ENCODE measurements at places on chromosomes 7 and 10.

- DNase-seq = peak; percentile 27
Observed at GRCh38 chr10:132450466-132450824, 53.4 kb downstream of the PWWP2B start.

DNA sequence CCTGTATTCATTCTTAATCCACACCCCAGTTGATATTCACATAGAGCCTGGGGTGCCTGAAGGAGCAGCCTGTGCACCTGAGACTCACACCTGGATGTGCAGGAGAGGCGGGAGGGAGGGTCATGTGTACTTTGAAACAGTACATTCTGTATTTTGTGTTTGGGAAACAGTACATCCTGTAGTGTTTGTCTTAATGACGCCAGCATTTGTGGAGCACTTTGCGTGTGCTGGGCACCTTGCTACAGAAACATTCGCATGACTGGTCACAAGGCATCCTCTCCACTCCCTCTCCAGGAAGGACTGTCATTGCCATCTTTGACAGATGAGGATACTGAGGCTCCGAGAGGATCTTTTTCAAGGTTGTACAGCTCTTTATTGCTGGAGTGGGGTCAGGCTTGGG is 132.1 kb downstream of the TACC2 start:
- no peak for DNase-seq

GRCh38 chr10:49280001-49280408 is 19.0 kb upstream of the C10orf71 start:
- DNase-seq = peak; percentile 44

GRCh38 chr10:30111340-30112022 is 52.1 kb upstream of the JCAD start:
- no peak for DNase-seq

GRCh38 chr7:46999866-47000265 is 582.0 kb downstream of the TNS3 start:
- no peak for DNase-seq

GRCh38 chr10:78331391-78331922 is 297.8 kb downstream of the RPS24 start:
- DNase-seq = no peak

DNA sequence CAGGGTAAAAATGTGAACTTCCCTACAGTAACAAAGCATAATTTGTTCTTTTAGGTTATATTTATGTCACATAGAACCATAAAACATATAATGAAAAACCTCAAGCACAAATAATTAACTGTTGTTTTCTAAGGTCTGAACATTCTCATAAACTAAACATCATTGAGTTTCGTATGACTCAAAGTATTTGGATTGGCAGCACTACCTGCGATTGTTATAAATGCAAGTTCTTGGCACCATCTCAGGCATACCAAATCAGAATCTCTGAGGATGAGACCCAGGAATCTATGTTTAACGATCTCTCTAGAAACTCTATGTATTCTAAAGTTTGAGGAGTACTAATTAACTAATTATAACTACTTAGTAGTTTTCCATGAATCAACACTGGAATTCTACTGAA is 22.5 kb downstream of the ORC5 start:
- DNase-seq = no peak

DNA sequence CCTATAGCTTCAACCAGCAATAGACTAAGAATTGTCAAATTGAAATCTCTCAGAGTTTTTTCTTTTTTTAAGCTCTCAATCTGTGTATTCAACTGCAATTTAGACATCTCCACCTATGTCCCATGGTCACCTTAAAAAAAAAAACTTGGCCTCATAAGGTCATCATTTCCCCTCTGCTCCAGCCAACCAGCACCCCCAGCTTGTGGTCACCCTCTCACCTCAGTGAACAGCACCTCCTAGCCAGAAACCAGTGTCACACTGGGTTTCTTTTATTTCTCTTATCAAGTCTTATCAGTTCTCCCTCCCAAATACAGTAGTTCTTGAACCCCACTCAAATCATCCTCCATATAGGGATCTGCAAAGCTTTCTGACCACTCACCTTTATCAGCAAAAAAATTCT is 4.0 kb downstream of the ITGB1 start:
- DNase-seq = no peak

GRCh38 chr7:3892157-3892556 is 591.1 kb downstream of the SDK1 start:
- no peak for DNase-seq

DNA sequence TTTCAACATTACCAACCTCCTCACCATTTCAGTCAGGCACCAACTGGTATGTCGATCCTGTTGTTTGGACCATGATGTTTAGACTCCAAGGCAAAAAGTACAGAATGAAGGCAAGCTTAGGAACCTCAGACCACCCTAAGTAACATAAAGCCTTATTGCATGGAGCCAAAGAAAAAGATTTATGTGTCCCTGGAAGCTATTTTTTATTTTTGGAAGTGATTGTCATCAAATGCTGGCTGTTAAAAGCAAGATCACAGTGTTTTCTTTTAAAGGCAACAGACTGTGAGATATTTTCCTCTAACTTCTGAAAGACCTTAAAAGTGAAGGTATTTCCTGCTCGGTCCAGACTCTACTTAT is 8.2 kb downstream of the ASB15 start:
- DNase-seq = no peak

- DNase-seq = no peak
Observed at GRCh38 chr7:90900628-90901356, 304.7 kb downstream of the CDK14 start.

- no peak for DNase-seq
Observed at GRCh38 chr7:76364198-76364584, 5.4 kb upstream of the YWHAG start.

GRCh38 chr7:150326657-150327268 is 3.4 kb upstream of the ACTR3C start:
- DNase-seq = no peak

GRCh38 chr10:124829447-124830115 is 28.0 kb downstream of the ABRAXAS2 start:
- DNase-seq = no peak

- DNase-seq = no peak
Observed at GRCh38 chr7:27185854-27186667, 1.0 kb upstream of the HOXA11 start.

DNA sequence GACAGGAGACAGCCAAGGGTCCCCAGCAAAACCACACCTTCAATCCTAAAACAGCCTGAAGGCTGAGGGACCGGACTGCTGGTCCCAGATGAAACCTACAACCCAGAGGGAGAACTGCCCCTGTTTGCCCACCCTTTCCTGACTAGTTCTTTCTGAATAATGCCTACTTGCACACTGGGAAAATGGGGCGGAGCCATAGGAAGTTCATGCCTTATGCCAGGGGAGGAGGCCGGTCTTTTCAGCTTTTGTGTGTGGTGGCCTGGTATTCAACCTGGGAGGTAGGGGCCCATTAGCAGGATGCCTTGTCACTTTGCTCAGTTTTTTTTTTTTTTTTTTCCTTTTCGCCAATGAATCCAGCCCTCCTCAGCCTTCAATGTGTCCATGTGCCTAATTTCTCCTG is 20.7 kb downstream of the TOMM7 start:
- DNase-seq = no peak

- DNase-seq = no peak
Observed at GRCh38 chr7:1010226-1010625, 27.2 kb downstream of the CYP2W1 start.

GRCh38 chr7:134699899-134700298 is 53.2 kb downstream of the BPGM start:
- no peak for DNase-seq

DNA sequence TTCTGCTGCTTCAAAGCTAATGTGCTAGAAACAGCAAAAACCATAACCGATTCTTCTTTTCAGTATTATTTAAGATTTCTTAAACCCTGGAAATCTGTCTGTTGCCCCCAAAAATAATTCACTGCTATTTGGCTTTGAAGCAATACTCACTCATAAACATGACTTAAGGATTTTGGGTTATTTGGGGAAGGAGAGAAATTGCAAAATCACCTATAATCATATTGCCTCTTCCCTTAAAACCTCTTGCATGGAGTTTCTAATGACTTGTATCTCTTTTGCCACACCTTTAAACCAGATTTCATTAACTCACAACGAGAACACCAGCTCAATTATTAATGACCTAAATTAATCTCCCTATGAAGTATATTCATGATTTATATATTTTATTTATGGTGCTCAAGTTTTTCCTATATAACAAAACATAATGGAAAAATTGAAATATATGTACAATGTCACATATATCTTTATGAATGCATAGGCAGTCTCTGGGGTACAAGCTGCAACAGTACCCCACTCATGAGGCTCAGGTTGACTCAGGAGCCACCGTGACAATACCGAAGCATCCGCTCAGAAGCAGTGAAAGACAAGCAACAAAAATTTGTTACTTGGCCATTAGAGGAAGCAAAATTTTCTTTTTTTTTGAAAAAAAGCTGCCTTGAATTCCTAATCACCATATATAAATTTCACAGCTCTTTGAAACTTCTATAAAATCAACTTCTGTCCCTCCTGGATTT is 3.0 kb downstream of the NAMPT start:
- DNase-seq = peak; percentile 36

DNA sequence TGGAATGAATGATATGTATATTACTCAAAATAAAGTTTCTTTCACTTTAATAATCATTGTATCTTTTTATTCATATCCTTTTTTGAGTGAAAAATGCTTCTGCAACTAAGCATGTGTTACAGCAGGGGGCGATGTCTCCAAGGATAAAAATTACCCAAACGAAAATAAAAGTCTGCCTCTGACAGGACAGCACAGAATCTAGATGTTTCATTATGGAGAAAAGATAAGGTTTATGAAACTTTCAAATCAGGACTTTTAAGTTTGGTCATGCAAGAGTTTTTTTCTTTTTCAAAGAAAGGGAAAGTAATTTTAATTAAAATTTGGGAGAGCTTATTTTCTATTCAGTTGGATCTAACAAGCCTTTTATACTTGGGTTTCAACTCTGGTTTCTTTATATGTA is 48.4 kb downstream of the TES start:
- DNase-seq = peak; percentile 44

- DNase-seq = no peak
Observed at GRCh38 chr10:672992-673391, 16.5 kb downstream of the DIP2C start.

DNA sequence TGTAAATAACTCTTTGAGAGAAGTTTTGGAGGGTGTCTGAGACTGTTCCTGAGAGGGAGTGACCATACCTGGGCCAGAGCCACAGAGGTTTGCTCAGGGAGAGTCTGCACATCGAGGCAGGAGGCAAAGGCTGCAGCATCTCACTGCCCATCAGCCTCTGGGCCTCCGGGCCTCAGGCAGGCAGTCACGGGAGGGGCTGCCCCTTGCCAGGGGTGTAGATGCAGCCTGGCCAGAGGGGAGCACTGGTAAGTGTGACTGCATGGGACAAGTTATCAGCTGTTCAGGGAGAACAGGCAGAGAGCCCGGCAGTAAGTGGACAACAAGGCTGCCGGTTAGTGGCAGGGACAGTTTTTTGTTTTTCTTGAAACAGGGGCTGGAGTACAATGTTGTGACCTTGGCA is 55.9 kb downstream of the ZNF467 start:
- no peak for DNase-seq

DNA sequence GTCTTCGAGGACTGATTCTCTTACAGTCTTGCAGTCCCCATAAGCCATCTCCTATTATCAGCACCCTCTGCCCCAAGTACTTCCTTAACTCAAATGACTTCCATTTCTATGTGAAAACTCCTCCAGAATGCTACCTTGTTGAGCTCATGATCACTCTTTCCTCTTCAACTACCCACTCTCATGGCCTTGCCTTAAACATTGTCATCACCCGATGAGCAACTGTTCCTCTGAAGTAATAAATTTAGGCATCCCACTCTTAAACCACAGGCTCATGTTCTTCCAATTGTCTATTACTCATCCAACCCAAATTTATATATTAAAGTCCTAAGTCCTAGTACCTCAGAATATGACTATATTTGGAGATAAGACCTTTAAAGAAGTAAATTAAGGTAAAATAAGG is 152.9 kb downstream of the C1GALT1 start:
- no peak for DNase-seq

GRCh38 chr10:107546986-107547385 is 382.5 kb upstream of the SORCS1 start:
- DNase-seq = no peak

DNA sequence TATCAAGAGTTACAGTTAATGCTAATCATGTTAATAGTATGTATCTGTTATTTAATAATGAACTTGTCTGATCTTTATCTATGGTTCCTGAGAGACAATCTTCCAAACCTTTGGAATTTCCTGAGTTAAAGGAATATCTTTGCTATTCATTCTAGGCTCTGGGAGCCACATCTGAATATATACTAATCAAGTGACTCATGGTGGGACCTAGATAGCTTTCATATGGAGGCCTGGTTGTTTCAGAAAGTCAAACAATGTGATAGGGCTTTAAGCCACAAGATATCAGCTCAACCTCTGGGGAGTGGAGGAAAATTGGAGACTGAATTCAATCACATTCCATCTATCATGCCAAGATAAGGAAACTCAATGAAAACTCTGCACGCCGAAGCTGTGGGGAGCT is 746.4 kb downstream of the TNS3 start:
- DNase-seq = no peak

GRCh38 chr10:125707541-125708468 is 11.7 kb upstream of the EDRF1 start:
- no peak for DNase-seq

DNA sequence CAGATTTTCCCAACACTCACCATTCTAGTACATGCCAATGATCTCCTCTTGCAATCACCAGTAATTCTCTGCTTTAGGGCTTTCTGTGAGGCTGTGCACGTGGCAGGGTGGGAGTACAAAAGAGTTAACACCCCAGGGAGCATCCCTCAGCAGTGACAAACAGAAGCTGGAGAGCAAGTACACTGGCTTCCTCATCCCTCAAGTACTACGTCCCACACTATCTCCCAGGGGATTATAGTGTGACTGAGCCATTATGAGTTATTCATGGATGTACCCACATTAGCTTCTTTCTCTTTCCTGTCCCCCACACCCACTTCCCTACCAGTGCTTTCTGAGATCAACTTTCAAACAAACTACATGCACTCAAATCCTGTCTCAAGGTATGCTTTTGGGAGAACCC is 1216.5 kb upstream of the AUTS2 start:
- DNase-seq = no peak

GRCh38 chr10:1229574-1229973 is 173.4 kb downstream of the WDR37 start:
- no peak for DNase-seq

DNA sequence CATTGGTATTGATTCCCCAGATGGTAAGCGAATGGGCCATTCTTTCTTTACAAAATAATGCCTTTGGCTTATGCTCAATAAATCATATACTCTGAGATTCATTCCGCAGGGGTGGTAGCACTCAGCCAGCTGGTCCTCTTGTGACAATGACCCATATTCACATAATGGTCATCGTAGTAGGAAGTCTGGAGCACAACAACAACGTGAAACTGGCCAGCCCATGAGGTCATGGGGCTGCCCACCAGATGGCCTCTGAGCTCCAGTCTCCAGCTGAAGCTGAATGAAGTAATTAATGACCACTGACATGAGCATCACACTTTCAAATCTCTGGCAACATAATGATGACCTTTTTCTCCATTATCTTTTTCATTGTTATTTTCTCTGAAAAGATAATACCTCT is 42.3 kb upstream of the SORCS1 start:
- DNase-seq = no peak

DNA sequence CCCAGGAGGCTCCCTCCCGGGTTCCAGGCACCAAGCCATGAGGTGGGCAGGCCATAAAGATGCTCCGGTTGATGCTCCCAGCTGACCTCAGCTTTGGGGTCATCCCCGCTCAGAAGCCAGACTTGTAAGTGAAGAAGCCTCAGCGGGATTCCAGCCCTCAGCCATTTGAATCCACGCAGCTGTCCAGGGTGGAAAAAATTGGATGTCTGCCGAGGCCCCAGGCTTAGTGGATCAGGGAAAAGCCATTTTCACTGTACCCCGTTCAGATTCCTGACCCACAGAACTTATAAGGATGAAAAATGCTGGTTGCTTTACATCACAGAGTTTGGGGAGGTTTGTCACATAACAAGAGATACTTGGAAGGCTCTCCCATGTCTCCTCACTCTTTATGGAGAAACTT is 49.2 kb upstream of the CPN1 start:
- DNase-seq = no peak

Measured in activated CD8-positive, alpha-beta T cell treated with anti-CD3 and anti-CD28 coated beads for 36 hours (primary cell).